A549 treated with CORT108297 at 1 μM for 4 hours (cell line): ENCODE measurements at places on chromosomes 3 and 15. TPM values are rescaled to one million over a fixed set of nuclear protein-coding genes. Genes with fewer than 3 reads are reported as not detected.

The TMEM207 gene
- not detected in 5 replicates for total RNA-seq

The ADAMTS17 gene
- total RNA-seq = 0.09 to 0.28 TPM (median 0.17 TPM) in 5 replicates

The SLC6A11 gene
- total RNA-seq = 0.04 to 0.09 TPM (median 0.07 TPM) in 5 replicates

The RTP3 gene
- total RNA-seq = not detected in 5 replicates

The PDCD7 gene
- 25.5 to 27.7 TPM (median 26.8 TPM) in 5 replicates for total RNA-seq

The LMCD1 gene
- total RNA-seq = 71.6 to 80.1 TPM (median 76.8 TPM) in 5 replicates

The OIP5 gene
- total RNA-seq = 13.2 to 15.0 TPM (median 14.7 TPM) in 5 replicates

The MORC1 gene
- not detected in 5 replicates for total RNA-seq

The CLDN18 gene
- not detected in 5 replicates for total RNA-seq

The FANCD2OS gene
- not detected in 5 replicates for total RNA-seq
